Activated effector memory CD4-positive, alpha-beta T cell treated with anti-CD3 and anti-CD28 coated beads, Interleukin-2, amount 50 U/mL, for 16 hours (primary cell): ENCODE measurements at places on chromosomes 11 and 22.

- DNase-seq: no peak
Measured at GRCh38 chr11:8058216-8058615, 22.8 kb upstream of the TUB start.

DNA sequence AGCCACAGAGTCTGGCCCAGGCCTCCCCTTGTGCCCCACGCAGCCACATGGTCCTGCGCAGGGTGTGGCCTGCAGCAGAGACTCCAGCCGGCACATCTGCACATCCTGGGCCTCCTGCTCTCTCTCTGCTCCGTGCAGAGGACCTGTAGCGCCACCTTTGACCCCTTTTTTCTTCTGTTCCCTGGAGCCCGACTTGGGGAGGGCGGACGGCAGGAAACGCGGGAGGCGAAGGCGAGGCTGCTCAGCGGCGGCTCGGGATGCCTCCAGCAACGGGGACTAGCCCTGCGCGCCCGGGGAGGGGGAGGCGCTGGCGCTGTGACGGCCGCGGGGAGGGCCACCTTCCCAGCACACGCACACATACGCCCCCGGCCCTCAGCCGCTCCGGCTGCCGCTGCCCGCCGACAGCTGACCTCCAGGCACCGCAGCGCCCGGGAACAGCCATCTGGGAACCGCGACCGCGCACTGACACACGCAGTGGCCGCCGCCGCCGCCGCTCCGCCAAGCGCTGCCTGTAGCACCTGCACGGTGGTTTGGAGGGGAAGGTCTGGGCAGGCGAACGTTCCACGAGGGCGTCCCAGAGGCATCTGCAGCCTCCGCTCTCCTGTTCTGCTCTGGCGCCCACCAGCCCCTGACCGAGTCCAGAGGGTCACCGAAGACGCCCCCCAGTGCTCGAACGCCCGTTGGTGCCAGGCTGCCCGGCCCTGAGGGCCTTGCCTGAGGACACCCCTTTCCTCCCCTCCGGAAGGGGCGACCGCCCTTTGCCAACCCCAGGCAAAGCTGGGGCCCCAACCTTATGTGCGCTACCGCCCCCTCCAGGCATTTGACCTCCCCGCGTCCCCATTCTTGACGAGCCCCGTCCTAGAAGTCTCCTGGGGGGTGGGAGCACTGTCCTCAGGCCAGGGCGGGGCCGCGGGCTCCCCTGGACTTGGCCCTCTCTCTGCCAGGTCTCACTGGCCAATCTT lies 16.9 kb upstream of the C22orf42 start:
- no peak for DNase-seq

DNA sequence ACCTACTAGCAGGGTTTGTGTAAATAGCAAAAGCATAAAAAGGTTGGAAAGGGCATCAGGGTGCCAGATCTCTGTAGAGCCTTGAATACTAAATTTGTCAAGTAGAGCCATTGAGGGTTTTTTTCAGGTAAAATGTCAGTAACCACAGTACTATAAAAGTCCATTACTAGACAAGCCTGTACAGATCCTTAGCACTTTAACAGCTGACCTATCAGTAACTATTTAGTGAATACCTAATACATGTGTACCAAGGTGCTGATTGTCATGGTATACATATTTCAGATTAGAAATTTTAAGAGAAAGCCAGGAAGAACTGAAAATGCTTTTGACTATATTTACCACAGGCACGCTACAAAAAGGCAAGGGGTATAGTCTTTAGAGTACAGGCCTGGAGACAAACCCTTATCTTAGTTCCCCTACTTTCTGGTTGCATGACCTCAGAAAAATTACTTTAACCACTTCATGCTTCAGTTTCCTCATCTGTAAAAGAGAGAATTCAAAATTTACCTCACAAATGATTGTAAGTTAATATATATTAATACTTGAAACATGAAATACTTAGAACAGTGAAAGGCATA lies 57.9 kb downstream of the RAB38 start:
- DNase-seq: no peak

GRCh38 chr11:11442791-11443190 lies 89.7 kb upstream of the CSNK2A3 start:
- no peak for DNase-seq

GRCh38 chr11:19785265-19785664 lies 72.6 kb downstream of the NAV2 start:
- no peak for DNase-seq

GRCh38 chr22:19359554-19360299 lies 68.2 kb upstream of the CLTCL1 start:
- no peak for DNase-seq

GRCh38 chr11:945986-946385 lies 20.3 kb downstream of the AP2A2 start:
- DNase-seq: no peak

DNA sequence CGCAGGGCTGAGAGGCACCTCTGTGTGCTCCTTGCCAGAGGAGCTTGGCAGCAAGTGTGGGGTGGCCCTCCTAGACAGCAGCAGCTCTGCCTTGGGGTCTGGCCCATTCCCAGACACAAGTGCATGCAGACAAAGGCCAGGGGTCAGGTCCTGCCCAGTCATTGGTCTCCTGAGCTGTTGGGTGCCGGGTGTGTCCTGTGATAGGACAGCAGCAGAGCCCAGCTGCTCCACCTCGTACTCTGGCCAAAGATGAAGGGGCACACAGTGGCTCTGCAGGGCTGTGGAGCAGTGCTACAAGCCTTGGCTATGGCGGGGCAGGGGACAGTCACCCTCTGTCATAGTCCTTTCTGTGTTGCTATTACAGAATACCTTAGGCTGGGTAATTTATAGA lies 17.3 kb upstream of the OSBPL5 start:
- no peak for DNase-seq

DNA sequence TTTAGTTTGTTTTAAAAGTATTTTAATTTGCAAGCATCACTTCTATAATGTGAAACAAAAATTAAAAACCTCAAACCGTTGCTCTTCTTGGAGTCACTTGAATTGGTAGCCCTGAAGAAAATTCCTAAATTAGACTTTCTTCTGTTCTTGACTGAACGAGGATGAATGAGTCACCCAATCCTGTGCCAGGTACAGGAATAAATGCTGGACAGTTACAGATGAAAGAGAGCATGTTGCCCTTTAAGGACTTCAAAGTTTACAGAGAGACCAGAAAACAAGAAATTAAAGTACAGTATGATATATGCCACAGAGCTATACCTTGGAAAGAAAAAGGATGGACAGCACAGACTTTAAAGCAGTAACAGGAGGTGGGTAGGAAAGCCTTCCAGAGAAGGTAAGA lies 41.3 kb upstream of the CXCR5 start:
- no peak for DNase-seq

DNA sequence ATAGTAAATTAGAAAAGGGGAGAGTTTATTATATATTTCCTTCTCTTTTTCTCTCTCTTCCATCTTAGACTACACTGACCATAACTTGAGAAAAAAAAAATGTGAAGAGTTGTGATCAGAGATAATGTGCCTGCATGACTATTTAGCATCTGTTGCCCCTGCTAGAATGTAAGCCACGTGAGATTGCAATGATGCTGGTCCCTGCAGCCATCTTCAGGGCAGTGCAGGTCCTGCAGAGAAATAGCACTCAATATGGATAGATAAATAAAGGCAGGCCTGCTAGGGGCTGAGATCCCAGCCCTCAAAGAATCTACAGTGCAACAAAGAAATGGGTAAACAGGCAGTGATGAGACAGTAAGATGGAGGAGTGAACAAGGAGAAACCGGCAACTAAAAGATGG lies 7.8 kb upstream of the DKK3 start:
- no peak for DNase-seq

DNA sequence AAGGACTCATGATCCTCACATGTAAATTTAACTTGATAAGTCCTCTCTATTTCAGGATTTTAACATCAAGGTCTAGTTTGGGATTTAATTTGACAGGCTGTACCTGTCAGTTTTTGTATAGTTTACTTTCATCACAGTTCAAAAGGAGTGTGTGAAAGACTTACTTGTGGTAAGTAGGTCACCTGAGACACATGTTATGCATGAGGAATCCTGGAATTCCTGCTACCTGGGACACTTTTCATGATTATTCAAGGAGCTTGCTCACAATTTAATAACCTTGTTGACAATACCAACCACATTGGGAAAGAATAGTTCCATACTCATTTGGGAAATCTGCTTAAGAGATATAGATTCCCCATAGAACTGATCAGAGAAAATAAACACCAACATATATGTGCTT lies 15.8 kb upstream of the SLC36A4 start:
- DNase-seq: no peak

- DNase-seq: no peak
Measured at GRCh38 chr22:45059296-45059695, 49.5 kb upstream of the PHF21B start.

GRCh38 chr11:33895752-33896137 lies 3.9 kb upstream of the LMO2 start:
- no peak for DNase-seq

DNA sequence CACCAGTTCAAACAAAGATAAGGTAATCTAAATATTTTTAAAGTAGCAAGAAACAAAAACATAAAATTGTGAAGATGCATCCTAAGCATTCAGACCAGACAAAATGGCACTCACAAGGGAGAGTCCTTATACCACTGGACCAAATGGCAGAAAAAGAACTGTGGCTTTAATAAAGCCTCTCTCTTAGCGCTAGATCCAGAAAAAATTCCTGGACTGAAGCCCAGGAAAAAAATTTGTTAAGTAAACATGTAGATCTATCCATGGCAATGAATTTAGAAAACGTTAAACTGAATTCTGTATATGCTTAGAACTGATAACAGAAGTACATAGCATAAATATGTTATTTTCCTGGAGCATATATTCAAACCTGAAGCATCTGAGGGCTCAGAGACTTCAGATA lies 11.8 kb upstream of the CD59 start:
- DNase-seq: no peak

GRCh38 chr22:41762980-41763779 lies 37.3 kb upstream of the CCDC134 start:
- DNase-seq: peak; percentile 68

DNA sequence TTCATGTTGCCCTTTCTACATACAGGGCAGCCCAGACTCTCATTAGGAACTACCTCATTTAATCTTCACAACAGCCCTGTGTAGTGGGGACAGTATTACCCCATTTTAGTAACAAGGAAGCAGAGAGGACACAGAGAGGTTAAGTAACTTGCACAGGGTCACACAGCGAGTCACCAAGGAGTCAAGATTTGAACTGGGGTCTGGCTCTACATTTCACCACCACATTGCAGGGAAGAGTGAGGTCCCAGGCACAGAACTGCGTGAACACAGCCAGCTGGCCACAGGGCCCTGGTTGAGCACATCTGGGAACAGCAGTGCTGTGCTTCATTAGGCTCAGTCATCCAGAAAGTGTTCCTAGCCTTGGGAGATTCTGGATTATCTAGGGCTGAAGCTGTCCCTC lies 45.4 kb upstream of the ISX start:
- no peak for DNase-seq

DNA sequence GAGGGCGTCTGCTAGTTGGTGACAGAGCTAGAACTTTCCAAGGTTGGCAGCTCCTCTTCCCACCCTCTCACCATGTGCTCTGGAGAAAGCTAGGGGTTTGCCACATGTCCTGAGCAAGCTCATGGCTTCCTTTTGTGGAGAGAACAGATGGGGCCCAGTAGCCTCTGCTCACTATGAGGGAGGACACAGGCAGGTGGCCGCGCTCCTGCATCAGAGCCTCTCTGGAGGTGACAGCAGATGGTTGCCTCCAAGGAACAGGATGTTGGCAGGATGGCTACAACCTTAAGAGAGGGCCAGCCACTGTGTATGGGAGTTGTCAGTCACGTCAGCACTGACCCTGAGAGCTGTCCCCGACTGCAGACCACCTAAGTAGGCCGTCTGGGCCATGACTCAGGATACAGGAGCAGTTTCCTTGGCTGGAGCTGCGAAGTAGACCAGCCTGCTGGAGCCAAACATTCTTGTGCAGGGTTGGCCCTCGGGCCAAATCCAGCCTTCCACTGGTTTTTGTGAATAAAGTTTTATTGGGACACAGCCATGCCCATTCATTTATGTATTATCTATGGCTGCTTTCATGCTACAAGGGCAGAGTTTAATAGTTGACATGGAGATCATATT lies 28.0 kb downstream of the SGSM1 start:
- no peak for DNase-seq

DNA sequence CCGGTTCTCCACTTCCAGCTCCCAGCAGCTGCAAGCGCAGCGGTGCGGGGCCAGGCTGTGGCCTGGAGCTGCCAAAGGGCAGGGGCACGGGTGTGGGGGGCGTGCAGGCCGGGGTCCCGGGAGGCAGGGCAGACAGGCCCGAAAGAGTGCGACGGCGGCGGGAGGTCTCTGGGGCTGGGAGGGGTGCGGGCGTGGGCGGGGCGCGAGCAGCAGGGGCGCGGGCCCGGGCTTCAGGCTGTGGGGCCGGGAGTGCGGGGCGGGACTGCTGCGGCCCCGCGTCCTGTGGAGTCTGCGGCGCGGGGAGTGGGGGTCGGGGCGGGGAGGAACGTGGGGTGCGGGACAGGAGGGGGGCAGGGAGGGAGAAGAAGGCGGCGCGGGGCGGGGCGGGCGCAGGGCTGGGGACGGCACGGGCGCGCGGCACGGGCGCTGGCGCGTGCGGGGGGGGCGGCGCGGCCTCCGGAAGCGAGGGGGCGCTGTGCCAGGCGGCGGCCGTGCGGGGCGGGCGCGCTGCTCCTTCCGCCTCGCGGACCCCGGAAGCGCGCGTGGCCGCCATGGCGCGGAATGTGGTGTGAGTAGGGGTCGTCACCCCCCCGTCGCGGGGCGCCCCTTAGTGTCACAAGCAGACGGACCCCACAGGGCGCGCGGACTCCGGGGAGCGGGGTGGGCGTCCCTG lies at the start of gene MRPL23:
MRPL23 (plus strand) TSS at position 521 of the 673 bp plus-strand sequence; CDS start at position 552, 31 bp downstream.
- peak; percentile 84 for DNase-seq

- no peak for DNase-seq
Measured at GRCh38 chr22:20748731-20749428, 25.0 kb upstream of the SERPIND1 start.

- no peak for DNase-seq
Measured at GRCh38 chr11:10019906-10020682, 273.9 kb downstream of the SBF2 start.

- no peak for DNase-seq
Measured at GRCh38 chr11:24312464-24313238, 184.2 kb upstream of the LUZP2 start.

DNA sequence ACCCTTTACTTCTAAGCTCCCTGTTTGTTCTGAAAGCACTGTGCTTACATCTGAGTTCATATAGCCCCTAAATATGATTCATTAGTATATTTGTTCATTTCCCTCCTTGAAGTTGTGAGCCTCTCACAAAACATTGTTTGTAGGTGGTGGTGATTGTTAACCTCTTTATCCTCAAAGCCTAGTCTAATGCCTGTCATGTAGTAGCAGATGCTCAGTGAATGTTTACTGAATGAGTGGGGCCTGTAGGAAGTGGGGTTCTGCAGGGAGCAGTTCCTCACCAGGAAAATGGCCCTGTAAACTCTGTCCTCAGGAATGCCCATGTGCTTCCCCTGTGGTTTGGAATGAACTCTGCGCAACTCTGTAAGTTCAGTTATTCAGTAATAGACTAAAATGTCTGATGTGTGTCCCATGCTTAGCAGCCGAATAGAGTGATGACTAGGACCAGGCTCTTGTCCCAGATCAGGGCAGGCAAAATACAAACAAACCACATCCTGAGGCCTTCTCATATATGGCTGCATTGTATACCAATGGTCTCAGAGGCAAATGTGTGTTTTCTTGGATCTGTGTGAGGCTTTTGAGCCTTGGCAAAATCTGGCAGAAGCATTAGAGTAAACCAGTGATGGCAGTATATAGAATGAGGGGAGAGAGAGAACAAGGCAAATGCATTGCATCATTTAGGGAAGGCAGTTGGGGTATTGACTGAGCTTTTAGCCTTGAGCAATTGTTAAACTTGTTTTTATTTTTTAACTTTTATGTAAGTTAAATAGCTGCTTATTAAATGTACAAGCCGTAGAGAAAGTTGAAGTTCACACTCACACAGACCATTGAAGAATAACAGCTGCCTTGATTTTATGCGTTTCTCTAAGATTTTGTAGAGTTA lies 91.4 kb upstream of the BIRC3 start:
- no peak for DNase-seq
